ENCODE measurements at places on chromosomes 6 and 20.

- peak; percentile 49 for DNase-seq
Measured at GRCh38 chr6:63272397-63272796, 47.4 kb downstream of the LGSN start.

DNA sequence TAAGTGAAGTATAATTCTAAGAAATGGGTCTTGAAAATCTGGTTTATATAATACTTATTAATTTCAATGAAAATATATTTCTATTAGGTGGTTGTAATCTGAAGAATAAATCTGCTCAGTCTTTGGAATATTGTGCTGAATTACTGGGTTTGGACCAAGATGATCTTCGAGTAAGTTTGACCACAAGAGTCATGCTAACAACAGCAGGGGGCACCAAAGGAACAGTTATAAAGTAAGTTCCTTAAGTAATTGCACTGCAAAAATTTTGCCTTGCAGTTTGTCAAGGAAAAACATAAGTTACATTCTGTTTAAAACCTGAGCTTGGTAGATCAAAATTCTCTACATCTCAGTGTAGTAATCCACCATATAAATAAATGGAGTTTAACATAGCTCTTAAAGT, 106.0 kb downstream of the MYO6 start:
- DNase-seq = peak; percentile 59

DNA sequence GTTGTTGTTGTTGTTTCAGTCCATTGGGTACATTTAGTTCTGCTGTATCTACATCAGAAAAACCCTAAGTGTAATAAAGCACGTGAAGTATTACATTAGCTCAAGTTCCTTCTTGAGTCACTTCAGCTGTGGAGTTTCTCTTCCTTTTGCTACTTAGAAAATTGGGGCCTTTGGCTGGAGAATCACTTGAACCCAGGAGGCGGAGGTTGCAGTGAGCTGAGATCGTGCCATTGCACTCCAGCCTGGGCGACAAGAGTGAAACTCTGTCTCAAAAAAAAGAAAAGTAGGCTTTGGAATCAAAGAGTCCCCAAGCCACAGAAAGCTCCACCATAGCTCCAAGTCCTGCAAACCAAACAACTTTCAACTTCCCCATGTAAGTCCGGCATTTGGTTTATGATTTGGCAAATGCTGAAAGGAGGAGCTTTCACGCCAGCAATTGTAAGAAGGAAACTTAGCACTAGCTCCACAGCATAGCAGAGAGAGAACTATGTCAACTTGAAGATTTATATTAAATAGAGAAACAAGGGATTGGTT, 56.5 kb upstream of the RNF144B start:
- no peak for DNase-seq

DNA sequence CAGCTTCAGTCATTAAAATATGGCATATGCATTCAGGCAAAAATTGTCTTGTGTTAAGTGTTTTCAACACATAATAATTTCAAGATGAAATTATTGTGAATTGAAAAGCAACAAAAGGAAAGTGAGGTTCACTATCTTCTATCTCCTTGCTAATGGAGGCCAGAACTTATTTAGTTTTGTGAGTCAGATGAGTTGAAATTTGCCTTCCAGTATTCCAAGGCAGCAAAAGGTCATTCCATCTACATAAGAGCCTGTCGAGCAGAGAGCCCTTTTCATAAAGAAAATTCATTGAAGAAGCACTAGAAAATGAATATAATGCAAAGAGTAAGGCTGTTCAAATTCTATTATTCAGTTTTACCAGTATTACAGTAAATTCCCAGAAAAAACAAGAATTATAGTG, 274.3 kb downstream of the PLCB1 start:
- no peak for DNase-seq

DNA sequence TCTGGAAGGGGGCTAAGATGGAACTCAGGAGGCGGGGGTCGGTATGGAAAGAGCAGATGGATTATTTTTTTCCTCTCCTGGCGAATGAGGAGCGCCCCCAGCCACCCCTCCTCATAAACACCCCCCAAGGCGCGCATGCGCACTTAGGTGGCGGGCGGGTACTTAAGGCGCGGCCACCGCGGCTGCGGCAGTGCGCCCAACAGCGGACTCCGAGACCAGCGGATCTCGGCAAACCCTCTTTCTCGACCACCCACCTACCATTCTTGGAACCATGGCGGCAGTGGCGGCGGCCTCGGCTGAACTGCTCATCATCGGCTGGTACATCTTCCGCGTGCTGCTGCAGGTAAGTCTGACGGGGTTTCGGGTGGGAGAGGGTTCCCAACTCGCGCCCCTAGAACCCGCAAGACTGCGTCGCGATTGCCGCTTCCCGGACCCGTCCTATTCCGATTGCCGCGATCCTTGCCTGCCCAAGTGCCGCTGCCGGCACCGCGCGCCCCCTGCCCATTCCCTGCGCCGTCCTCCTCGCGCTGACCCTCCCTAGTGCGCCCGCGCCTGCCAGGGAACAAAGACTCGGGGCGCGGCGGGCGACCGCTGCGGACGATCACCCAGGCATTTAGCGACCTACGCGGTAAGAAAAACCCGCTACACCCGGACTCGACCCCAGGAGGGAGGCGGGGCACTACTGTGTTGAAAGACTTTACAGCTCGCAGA, at the start of gene NNAT:
Gene NNAT (plus strand): TSS at position 190 of the 711 bp plus-strand sequence. CDS start 82 bp downstream, at position 272.
- DNase-seq = no peak

GRCh38 chr6:52423971-52424381, 3.8 kb downstream of the EFHC1 start:
- no peak for DNase-seq

DNA sequence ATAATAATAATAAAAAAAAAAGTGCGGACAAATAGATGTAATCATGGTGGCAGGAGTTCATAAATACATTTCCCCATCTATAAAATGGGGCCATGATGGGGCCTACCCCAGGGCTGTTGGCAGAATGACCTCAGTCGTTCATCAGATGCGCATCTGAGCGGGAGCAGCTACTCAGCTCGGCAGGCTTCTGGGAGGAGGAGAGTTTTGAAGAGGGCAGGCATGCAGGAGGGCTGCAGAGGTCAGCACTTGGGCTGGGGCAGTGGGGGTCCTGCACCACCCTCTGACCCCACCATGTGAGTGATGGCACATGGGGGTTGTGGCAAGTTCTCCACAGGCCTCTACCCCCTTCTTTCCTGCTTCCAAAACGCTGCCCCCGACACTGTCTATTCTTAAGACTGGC, 373.5 kb downstream of the ZFAND3 start:
- DNase-seq = no peak
